ENCODE measurements at places on chromosomes 3 and 15.

DNA sequence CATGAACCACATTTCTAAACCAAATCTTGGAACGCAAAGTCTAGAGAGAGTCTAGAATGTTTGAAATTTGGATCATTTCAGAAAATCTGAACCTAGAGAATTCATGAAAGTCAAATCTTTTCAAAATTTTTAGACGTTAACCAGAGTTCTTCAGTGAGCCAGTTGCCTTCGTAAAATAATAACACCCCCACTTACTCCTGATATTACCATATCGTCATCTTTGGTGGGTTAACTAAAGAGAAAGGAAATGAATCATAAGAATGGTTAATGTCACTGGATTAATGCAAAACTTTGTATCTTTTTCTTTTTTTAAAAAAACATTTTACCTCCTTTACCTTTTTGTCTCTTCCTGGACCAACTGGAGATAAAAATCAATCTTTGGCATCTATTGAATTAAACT, 1.2 kb upstream of the ZBED2 start:
- DNase-seq, result no peak

- no peak for DNase-seq
These were observed 145.4 kb downstream of the ERC2 start for GRCh38 chr3:56322862-56323261.

DNA sequence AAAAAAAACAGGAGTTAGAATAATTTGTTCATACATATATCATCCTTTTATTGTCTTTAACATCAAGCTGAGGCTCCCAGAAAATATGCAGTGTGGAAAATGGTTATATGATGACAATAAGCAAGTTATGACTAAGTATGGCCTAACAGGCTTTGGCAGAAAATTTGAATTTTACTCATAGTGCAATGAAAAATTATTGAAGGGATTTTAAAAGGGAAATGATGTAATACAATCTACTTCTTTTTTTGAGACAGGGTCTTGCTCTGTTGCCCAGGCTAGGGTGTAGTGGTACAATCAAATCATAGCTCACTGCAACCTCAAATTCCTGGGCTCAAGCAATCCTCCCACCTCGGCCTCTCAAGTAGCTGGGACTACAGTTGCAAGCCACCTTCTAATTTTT, 78.7 kb downstream of the FAIM start:
- DNase-seq, result no peak

DNA sequence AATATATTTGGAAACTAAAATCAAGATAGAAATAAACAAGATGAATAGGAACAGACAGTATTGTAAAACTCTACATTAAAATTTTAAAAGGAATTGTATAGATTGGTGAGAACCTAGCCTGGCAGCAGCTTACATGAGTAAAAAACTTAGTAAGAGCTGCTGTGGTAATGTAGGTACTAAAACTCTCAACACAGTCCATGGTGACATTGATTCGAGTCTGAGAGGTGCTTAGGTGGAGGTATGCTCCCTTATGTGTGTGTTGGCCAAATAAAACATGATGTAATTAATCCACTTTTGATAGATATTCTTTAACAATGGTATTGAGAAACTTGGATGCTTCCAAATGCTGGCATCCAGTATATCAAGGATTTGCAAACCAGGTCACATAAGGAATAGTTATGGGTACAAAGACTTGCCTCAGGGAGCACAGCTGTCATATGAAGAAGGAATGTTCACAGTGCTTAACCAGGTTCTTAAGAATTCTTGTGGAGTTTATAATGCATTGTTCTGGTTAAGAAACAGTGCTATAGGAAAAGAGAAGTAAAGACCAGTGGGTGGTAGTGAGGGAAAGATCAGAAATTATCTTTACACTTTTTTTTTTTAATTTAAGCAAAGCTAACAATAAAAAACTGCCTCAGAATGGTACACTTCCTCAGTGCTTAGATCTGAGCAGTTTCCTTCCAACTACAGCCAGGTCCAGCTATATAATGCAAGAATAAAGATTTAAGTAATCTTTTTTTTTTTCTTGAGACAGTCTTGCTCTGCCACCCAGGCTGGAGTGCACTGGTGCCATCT, 24.6 kb upstream of the IL20RB start:
- no peak for DNase-seq

Data from activated CD8-positive, alpha-beta memory T cell treated with anti-CD3 and anti-CD28 coated beads, Interleukin-2, amount 50 U/mL, for 4 hours (primary cell).